ENCODE measurements at places on chromosomes 3 and 15.

DNA sequence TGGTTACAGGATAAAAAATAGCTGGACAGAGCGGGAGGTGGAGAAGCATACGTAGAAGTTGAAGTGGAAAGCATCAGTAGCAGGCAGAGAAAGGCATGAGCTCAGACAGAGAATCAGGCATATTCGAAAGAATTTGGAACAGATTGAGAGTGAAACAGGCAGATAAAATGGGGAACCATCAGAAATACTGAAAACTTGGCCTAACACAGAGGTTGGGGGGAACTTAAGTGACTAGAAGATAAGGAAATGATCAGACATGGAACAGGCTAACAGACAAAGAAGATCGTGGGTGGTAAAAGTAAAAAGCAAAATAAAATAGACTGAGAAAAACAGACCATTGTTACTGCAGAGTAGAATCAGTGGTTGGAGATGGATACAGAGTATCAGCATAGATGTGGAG is 32.9 kb downstream of the GTF2E1 start:
- no peak for DNase-seq

- DNase-seq: no peak
Observed at GRCh38 chr3:36943601-36944000, 1.3 kb downstream of the TRANK1 start.

GRCh38 chr3:192253138-192253887 is 474.0 kb downstream of the FGF12 start:
- no peak for DNase-seq

- no peak for DNase-seq
Observed at GRCh38 chr3:158509891-158510290, 61.1 kb upstream of the MLF1 start.

DNA sequence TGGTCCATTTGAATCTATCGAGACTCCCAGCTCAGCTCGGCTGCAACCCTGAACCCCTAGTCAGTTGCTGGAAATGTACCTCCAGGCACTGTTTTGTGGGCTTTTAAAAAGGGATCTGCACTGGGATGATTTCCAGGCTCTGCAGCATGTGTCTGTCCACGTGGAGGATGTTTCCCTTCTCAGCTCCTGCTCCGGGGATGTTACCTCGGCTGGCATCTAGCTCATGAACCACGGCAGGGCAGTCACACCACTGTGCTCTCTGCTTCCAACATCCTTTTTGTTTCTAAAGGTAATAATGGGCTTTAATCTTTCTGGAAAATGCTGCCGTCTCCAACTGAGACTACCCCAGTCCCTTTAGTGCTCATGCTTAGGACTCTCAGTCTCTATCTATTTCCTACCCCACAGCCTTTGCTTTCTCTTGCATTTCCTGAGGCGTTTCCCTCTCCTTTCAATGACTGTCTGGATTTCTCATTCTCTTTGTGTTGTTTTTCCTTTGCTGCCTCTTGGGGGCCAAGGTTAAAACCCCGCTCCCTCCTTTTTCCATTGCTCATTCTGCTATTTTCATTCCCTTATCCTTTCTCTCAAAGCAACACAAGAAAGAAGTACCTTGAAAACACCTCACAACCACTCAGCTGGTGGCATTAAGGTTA is 42.9 kb upstream of the AKAP13 start:
- DNase-seq: peak; percentile 42

- no peak for DNase-seq
Observed at GRCh38 chr3:63231643-63232042, 46.5 kb upstream of the SYNPR start.
